Mesothelial cell of epicardium (in vitro differentiated cells): ENCODE measurements at places on chromosomes 16 and 17. TPM values are rescaled to one million over a fixed set of nuclear protein-coding genes. Genes with fewer than 3 reads are reported as not detected.

The HSF4 gene
- 10.7 to 14.2 TPM (median 13.1 TPM) in 3 replicates for total RNA-seq

The SLC38A8 gene
- total RNA-seq: not detected in 3 replicates

The KRT24 gene
- total RNA-seq: not detected in 3 replicates

The RTN4RL1 gene
- total RNA-seq: 0.20 to 0.23 TPM (median 0.22 TPM) in 3 replicates

The TMEM100 gene
- total RNA-seq: 4.9 to 5.1 TPM (median 5.0 TPM) in 3 replicates

The RNF43 gene
- total RNA-seq: 38.7 to 40.3 TPM (median 39.0 TPM) in 3 replicates

The KLHL10 gene
- 0.16 to 0.27 TPM in 2 of 3 replicates, not detected in the other for total RNA-seq

The CEP295NL gene
- total RNA-seq: 3.2 to 4.2 TPM (median 3.8 TPM) in 3 replicates

The NATD1 gene
- 12.3 to 12.7 TPM (median 12.7 TPM) in 3 replicates for total RNA-seq

The RNF112 gene
- 2.7 to 4.8 TPM (median 4.2 TPM) in 3 replicates for total RNA-seq

The BCL7C gene
- total RNA-seq: 43.6 to 44.8 TPM (median 43.9 TPM) in 3 replicates

The SLC52A1 gene
- 0.20 to 0.54 TPM (median 0.38 TPM) in 3 replicates for total RNA-seq

The TRPV2 gene
- 1.9 to 4.5 TPM (median 2.1 TPM) in 3 replicates for total RNA-seq

The NLGN2 gene
- 88.0 to 97.5 TPM (median 90.8 TPM) in 3 replicates for total RNA-seq

The MBTD1 gene
- 40.0 to 43.0 TPM (median 40.1 TPM) in 3 replicates for total RNA-seq

The ABCA6 gene
- 0.11 to 0.79 TPM (median 0.42 TPM) in 3 replicates for total RNA-seq

The BCAS3 gene
- 60.8 to 64.9 TPM (median 61.5 TPM) in 3 replicates for total RNA-seq

The CD300H gene
- not detected in 3 replicates for total RNA-seq

The DNAH3 gene
- total RNA-seq: not detected in 3 replicates

The ZDHHC1 gene
- 14.5 to 16.7 TPM (median 15.4 TPM) in 3 replicates for total RNA-seq

The IKZF3 gene
- 0.58 to 0.75 TPM (median 0.67 TPM) in 3 replicates for total RNA-seq

The CDK10 gene
- total RNA-seq: 115 to 130 TPM (median 122 TPM) in 3 replicates

The CEP131 gene
- 26.3 to 27.6 TPM (median 27.3 TPM) in 3 replicates for total RNA-seq

The TNP2 gene
- total RNA-seq: not detected in 3 replicates

The TEX19 gene
- total RNA-seq: 0.16 TPM in 1 of 3 replicates, not detected in the others

The TOX3 gene
- total RNA-seq: 5.3 to 7.0 TPM (median 6.8 TPM) in 3 replicates

The MT1X gene
- 6.8 to 8.9 TPM (median 7.1 TPM) in 3 replicates for total RNA-seq

The YPEL2 gene
- total RNA-seq: 7.5 to 9.9 TPM (median 8.7 TPM) in 3 replicates

The STH gene
- not detected in 3 replicates for total RNA-seq

The TMEM238L gene
- not detected in 3 replicates for total RNA-seq

The EVPL gene
- total RNA-seq: 0.16 to 0.47 TPM (median 0.25 TPM) in 3 replicates

The OTOP2 gene
- total RNA-seq: not detected in 3 replicates

The GABARAP gene
- total RNA-seq: 424 to 451 TPM (median 429 TPM) in 3 replicates

The KRTAP4-5 gene
- not detected in 3 replicates for total RNA-seq

The EPN3 gene
- total RNA-seq: 14.2 to 15.1 TPM (median 14.7 TPM) in 3 replicates

The CPHXL2 gene
- not detected in 3 replicates for total RNA-seq

The GAST gene
- not detected in 3 replicates for total RNA-seq

The RCVRN gene
- total RNA-seq: 1.2 to 1.8 TPM (median 1.3 TPM) in 3 replicates

The PKMYT1 gene
- total RNA-seq: 21.1 to 22.0 TPM (median 21.8 TPM) in 3 replicates

The FOXL1 gene
- total RNA-seq: 2.5 to 3.2 TPM (median 2.5 TPM) in 3 replicates

The MRTFB gene
- total RNA-seq: 74.7 to 77.5 TPM (median 75.6 TPM) in 3 replicates

The SLC6A2 gene
- total RNA-seq: 0.18 to 0.34 TPM (median 0.31 TPM) in 3 replicates

The ALOX15B gene
- total RNA-seq: 0.09 TPM in 1 of 3 replicates, not detected in the others

The TPPP3 gene
- total RNA-seq: 5.5 to 6.2 TPM (median 5.7 TPM) in 3 replicates

The DOC2B gene
- 55.3 to 60.2 TPM (median 59.6 TPM) in 3 replicates for total RNA-seq

The ITGA2B gene
- total RNA-seq: 12.2 to 15.9 TPM (median 13.6 TPM) in 3 replicates

The FCSK gene
- 26.0 to 29.4 TPM (median 27.7 TPM) in 3 replicates for total RNA-seq

The SLC47A1 gene
- total RNA-seq: 5.5 to 9.2 TPM (median 5.9 TPM) in 3 replicates

The SLC4A1 gene
- not detected in 3 replicates for total RNA-seq

The KCNJ12 gene
- total RNA-seq: 0.53 to 0.76 TPM (median 0.54 TPM) in 3 replicates

The KRT39 gene
- total RNA-seq: not detected in 3 replicates

The PIRT gene
- total RNA-seq: not detected in 3 replicates

The CHRNE gene
- 1.5 to 1.9 TPM (median 1.7 TPM) in 3 replicates for total RNA-seq
